ENCODE measurements at places on chromosomes 7 and 10.

- no peak for DNase-seq
Observed at GRCh38 chr7:148809856-148810255, 74.2 kb downstream of the EZH2 start.

DNA sequence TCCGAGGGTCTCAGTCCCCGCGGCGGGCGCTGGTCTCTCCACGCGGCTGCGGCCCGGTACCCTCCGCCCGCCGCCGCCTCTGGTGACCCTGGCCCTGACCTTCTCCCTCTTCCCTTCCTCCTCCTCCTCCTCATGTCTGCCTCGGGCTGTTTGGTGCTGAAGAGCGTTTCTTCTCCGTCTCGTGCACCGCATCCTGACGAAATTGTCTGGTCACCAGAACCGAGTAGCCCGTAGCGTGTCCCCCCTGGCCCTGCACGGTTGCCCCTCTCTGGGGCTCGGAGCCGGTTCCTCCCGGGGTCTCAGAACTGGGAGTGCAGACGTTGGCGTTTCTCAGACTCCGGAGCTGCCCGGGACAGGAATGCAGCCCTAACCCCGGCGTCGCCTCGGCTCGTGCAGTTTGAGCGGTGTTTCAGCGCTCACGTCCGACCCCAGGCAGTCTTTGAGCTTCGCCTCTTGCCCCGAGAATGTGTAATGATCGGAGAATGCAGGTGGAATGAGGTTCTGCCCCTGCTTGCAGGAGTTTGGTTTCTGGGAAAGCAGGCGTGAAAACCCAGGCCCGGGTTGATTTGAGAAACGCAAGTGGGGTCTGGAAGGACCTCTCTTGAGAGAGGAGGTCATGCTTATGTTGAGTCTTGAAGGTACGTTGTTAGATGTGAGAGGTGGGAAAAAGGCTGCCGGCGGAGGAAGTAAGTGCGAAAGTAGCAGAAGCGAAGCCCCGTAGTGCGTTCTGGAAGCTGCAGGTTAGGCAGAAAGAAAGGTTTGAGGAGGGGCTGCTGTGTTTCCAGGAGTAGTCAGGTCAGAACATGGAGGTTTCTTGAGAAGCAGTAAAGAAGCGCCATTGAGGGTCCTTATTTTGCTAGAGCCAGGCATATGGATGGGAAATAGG, 743 bp downstream of the RBM17 start:
- DNase-seq: peak; percentile 41

- DNase-seq: no peak
Observed at GRCh38 chr10:69180525-69181204, 631 bp downstream of the SUPV3L1 start.

DNA sequence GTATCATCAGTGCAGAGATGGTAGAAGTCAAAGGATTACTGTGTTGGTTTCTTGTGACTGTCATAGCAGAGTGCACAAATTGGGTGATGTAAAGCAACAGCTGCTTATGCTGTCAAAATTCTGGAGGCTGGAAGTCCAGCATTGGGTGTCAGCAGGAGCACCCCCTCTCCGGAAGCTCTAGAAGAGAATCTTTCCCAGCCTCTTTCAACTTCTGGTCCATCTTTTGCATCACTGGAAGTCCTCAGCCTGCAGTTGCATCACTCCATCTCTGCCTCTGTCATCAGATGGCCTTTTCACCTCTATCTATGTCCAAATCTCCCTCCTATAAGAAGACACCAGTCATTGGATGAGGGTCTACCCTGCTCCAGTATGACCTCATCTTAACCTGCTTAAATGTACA, 35.8 kb upstream of the GALNTL5 start:
- DNase-seq: no peak

DNA sequence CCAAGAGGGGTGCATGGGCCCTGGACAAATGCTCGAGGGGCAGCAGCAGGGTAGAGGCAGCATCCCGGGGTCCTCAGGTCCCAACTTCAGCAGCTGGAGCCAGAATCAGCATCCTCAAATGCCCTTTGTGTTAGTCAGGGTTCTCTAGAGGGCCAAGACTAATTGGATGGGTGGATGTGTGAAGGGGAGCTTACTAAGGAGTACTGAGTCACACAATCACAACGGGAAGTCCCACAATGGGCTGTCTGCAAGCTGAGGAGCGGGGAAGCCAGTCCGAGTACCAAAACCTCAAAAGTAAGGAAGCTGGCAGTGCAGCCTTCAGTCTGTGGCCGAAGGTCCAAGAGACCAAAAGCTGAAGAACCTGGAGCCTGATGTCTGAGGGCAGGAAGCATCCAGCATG, 162.9 kb upstream of the TCERG1L start:
- no peak for DNase-seq

DNA sequence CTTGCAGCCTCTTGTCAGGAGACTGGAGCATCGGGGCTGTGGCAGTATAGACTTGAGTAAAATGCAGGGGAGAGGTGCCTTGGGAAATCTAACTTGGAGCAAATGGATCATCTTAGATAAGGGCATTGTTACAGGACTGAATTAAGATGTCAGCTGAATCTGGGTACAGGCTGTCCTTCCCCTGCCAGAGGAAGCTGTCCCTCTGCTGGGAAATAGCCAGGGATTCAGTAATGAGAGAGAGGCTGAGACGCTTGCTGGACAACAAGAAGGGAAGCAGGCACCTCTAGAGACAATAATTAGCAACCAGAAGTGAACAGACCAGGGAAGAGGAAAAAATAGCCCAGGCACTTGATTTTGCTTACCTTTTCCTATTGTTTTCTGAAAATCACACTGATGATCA, 20.7 kb upstream of the RAPGEF5 start:
- DNase-seq: no peak

Measured in endothelial cell (in vitro differentiated cells).